ENCODE measurements at places on chromosomes 7 and 10.

- DNase-seq, result peak; percentile 91
Measured at GRCh38 chr7:36746347-36746746, 22.1 kb upstream of the AOAH start.

DNA sequence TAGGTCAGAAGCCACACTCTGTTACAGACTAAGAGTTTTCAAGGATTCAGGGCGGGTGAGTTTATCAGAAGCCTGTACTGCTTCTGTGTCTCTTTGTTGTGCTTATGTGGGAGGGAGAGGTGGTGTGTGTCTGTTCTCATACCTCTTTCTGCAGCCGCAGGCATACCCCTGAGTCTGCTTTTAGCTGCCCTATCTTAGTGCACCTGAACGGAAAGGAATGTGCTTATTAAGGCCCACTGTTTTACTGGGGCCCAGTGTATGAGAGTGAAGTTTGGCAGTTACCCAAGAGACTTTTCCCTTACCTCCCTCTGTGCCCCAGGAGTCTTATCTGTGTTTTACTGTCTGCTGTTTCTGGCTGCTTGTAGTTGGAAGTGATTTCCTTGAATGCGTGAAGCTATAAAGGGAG, 104.3 kb downstream of the TYW1 start:
- DNase-seq, result no peak

DNA sequence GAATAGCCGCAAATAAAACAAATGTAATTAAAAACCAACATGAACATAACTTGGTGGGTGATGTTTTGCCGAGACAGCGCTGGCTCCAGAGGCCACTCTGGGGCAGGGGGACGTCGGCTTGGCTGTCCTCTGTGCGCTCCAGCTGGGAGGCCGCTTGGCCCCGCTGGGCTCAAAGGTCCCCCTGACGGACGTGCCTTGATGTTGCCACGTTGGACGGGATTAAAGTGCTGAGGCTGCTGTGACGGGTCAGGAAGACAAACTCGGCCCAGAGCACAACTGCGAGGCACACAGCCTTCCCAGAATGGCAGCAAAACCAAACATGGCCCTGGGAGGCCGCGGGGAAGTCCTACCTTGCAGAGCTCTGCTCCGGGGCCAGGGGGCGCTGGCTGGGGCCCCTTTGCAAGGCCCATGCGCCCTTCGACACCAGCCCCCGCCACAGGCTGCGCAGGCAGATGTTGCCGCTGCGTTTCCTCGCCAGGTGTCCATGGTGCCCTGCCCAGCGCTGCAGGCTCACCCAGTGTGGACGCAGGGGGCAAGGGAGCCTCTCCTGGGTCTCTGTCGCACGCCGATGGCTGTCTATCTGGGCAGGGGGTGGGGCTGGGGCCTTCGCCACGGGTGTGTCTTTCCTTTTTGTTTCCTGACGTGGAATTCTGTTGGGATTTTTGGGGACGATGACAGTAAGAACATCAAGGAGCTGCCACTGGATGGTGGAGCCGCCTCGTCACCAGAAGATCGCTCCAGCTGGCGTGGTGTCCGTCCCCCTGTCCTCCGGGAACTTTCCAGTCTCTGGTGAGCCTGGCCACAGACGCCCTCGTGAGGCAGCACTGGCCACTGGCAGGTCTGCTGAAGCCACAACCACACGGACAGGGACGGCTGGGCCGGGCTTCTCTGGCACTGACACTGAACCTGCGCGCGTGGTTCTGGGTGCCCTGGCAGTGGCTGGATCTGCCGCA, 99.6 kb upstream of the DIP2C start:
- peak; percentile 69 for DNase-seq

- no peak for DNase-seq
Measured at GRCh38 chr10:25965584-25965983, 31.6 kb downstream of the MYO3A start.

DNA sequence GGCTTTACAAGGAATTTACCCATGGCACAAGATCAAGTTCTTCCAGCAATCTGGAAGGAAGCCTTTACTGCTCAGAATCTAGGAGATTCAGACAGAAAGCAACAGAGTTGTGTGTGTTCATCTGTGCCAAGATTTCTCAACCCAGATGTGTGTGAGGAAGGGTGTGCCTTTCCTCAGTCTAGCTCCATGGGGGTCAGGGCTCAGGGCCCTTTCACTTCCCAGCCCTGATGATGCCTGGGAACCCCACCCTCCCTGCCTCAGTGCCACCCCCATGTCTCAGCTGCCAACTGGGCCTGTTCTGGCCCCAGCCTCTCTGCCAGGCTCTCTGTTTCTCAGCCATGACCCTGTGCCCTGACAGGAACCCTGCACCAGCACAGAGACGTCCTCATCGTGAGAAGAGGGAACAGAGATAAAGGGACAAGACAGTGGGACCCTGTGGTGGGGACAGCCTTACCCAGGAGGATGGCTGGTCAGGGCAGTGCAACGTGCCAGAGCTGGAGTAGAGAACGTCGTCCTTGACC, 102.0 kb downstream of the VIPR2 start:
- DNase-seq, result no peak

GRCh38 chr7:71925663-71926062, 486.5 kb downstream of the CALN1 start:
- DNase-seq, result no peak

DNA sequence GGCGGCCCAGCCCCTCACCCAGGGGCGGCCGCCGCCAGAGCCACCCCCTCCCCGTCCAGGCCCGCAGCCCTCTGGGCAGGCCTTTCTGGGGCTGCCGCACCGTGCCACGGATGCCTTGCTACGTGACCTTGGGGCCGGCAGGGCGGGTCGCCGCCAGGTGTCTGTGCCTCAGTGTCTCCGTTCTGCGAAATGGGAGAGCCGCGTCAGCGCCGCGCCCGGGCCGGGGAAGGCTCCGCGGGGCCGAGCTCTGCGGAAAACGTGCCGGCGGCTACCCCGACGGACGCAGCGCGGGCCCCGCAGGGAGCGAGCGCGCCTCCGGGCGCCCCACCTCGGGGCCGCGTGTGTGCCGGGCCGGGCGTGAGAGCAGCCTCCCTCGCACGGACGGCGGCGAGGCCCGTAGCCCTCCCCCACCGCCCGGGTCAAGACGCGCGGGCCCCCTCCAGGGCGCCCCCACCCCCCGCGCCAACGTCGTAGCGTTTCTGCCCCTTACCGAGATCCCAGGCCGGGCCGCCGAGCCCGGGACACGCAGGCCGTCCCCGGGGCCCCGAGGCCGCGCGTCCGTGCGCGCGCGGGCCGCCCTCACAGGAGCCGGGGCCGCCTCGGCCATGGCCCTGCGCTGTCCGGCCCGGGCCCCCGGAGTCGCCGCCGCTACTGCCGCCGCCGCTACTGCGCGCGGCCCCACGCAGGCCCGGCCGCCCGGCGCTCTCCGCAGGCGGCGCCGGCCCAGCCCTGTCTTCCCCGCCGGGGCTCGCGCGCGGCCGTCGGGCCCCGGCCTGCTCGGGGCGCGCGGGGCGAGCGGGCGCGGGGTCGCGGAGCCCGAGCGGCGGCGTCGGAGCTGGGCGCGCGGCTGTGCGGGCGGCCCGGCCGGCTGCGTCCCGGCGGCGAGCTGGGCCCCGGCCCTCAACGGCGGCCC, 1.1 kb downstream of the ZNF777 start:
- DNase-seq, result peak; percentile 35

DNA sequence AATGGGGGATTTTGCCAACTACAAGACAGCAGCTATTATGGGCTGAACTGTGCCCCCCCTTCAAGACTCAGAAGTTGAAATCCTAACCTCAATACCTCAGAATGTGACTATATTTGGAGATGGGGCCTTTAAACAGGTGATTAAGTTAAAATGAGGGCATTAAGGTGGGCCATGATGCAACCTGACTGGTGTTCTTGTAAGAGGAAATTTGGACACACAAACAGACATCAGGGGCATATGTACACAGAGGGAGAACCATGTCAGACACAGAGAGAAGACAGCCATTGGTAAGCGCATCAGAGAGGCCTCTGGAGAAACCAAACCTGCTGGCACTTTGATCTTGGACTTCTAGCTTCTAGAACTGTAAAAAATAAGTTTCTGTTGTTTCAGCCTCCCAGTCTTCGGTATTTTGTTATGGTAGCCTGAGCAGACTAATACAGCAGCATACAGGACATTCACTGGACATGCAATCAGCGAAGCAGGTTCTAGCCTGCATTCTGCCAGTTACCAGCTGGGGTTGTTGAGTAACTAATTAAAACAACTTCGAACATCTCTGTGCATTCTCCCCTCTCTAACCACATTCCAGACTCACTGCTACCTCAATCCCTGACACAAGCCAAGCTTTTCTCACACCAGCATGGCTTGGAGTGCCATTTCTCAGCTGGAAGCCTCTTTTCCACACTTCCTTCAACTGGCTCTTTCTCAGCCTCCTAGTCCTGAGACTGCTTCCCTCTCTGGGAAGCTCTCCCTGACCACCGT, 141.4 kb downstream of the DOCK4 start:
- no peak for DNase-seq

GRCh38 chr7:112503361-112503972, 22.7 kb downstream of the LSMEM1 start:
- DNase-seq, result peak; percentile 72
